ENCODE measurements at places on chromosomes 11 and 22.

GRCh38 chr11:76361776-76362175 is 19.2 kb downstream of the THAP12 start:
- no peak for DNase-seq

DNA sequence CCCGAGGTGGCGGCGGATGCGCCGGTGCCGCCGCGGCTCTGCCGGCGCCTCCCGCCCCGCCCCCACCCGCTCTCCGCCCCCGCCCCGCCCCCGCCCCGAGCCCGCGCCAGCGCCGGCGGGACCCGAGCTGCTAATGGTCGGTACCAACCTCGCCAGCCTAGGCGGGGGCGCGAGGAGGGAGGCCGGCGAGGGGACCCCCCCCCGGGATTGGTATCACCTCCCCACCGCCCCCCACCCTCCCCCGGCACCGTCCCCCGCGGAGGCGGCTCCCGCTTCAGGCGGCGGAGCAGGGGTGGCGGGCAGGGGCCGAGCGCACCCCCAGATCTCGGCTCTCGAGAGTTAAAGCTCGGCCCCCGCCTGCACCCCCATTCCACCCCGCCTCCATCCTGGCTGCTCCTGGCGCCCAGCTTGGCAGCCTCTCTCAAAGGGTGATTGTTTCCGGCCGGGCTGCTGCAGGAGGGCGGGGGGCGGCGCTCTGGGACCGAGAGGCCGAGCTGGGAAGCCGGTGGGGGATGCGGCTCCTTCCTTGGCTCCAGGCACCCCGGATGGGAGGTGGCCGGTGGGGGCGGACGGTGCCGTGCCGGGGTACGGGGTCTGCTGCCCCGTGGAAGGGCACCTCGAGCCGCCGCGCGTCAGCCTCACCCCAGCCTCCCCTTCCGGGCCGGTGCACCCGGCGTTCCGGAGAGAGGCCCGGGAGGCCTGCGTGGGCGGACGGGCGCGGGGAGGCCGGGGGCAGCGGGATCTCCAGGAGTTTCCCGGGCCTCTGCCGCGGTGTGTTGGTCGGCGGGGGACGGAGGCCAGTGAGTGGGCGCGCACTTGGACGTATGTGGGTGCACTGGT is at the start of gene B3GAT1:
B3GAT1 (minus strand) TSS at position 40 of the 840 bp plus-strand sequence. CDS start 24,583 bp downstream, outside the sequence.
- DNase-seq, result peak; percentile 28

- DNase-seq, result no peak
These were observed 43.2 kb upstream of the OVCH2 start for GRCh38 chr11:7749456-7749855.

GRCh38 chr11:35035894-35036408 is 103.0 kb upstream of the CD44 start:
- DNase-seq, result no peak

DNA sequence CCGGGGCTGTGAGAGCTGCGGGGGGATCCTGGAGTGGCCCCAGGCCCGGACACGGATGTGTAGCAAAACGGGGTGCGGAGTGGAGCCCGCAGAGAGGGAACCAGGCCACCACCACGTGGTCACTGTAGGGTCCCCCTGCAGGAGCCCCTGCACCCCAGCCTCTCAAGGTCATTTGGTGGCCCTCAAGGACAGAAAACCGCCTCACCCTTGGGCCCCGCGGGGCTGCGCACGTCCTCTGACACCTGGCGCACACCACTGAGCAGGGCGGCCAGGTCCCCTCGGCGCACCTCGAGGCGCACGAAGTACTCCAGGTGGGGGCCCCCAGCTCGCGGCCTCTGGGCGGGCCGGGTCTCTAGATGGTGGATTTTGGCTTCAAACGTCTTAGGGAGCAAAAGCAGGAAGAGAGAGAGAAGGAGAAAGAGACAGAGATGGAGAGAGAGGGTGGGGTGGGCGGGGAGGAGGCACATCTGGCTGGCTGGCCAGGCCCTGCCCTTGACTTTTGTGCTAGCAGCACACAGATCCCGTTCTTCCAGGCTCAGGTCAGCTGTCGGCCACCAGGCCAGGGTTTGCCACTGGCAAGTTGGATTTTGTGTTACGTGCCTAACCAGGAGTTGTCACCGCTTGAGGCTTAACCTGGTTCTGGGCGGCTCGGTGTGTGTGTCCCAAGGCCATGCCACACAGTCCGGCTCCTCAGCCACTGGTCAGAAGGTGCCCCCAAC is 3.2 kb downstream of the TH start:
- no peak for DNase-seq

DNA sequence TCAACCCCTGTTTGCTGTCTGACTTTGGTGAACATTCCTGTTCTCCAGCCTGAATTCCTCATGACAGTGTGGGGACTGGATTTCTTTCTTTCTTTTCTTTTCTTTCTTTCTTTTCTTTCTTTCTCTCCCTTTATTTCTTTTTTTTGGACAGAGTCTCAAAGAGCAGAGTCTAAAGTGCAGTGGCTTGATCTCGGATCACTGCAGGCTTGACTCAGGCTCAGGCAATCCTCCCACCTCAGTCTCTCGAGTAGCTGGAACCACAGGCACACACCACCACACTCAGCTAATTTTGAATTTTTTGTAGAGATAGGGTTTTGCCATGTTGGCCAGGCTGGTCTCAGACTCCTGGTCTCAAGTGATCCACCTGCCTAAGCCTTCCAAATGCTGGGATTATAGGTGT is 63.1 kb downstream of the RPUSD4 start:
- no peak for DNase-seq

DNA sequence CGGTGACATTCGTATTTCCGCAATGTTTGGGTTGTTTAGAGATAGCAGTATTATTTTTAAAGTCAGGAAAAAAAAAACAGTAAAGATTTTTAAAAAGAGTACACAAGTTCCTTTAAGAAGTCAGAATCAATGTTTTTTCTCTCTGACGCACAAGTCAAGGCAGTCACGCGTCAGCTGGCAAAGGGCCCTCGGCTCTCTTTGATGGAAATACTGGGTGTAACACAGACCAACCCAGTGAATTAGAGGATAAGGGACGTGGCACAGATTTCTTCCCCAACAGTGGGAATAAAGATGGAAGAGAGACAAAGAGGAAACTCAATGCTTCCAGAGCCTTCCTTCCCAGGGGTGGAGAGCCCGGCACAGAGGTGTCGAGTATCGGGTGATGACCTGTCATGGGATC is 13.4 kb downstream of the ASCC2 start:
- no peak for DNase-seq

- no peak for DNase-seq
These were observed 201.6 kb downstream of the DSCAML1 start for GRCh38 chr11:117595440-117595839.

GRCh38 chr11:33778675-33779074 is 4.4 kb upstream of the FBXO3 start:
- DNase-seq, result no peak

DNA sequence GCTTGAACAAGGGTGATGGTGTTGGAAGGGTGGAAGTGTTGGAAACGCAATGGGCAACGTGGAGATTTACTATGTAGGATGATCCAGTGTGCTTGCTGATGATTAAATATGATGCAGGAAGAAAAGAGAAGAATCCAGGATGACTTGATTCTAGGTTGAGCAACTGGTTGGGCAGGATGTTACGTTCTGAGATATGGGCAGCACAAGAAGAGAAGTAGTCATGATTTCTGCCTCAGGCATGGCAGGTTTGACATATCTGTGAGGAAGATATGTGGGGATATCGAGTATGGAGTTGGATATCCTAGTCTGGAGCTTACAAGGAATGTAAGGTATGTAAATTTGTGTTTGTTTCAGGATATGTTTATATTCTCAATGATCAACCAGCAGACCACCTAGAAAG is 1.9 kb downstream of the OR52K1 start:
- DNase-seq, result no peak

- no peak for DNase-seq
These were observed 231.2 kb downstream of the NTM start for GRCh38 chr11:131601586-131601985.

DNA sequence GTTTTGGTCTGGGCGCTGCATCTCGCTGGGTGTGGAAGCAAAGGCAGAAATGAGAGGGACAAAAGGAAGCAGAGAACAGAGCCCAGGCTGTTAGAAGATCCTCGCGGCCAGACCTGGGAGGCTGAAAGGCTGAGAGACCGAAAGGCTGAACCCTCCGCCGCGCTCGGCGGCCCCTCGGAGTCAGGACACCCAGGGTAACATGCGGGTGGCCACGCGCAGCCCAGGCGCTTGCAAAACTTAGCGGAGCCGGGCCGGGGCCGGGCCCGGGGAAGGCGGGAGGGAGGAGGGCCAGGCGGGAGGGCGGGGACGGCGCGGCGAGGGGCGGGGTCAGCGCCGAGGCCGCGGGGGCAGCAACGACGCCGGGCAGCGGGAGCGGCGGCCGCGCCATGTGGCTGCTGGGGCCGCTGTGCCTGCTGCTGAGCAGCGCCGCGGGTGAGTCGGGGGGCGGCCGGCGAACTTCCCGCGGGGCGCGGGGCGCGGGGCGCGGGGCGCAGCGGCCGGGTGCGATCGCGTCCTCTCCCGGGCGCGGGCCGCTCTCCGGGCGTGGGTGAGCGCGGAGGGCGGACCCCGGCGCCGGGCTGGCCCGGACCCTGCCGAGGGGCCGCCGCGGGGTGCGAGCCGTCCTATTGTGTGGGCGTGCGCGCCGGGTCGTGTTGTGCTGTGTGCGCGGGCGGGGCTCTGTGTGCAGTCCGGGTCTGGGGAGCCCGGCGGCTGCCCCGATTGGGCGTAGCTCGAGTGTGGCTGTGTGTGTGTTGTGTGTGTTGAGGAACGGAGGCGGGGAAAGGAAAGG is at the start of gene LDLRAD3:
LDLRAD3 (plus strand) TSS at position 350 of the 790 bp plus-strand sequence; CDS start at position 387, 37 bp downstream.
- DNase-seq, result peak; percentile 50

DNA sequence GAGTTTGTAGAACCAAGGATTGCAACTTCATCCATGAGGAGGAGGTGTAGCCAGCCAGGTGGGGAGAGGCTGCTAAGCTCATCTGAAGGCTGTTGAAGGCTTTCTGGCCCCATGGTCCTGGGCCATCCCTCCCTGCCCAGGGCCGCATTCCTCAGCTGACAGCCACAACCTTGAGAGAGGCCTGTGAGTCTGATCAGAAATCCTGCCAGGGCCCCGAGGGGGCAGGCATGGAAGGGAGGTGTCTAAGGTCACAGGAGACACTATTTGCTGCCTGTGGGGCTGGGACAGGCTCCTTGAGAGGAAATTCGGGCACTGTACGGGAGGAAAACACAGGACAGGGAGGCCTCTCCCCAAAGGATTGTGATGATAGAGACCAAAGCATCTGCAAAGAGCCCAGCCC is 88.1 kb upstream of the IGLL5 start:
- no peak for DNase-seq

GRCh38 chr22:19213001-19213400 is 34.5 kb upstream of the SLC25A1 start:
- DNase-seq, result no peak

DNA sequence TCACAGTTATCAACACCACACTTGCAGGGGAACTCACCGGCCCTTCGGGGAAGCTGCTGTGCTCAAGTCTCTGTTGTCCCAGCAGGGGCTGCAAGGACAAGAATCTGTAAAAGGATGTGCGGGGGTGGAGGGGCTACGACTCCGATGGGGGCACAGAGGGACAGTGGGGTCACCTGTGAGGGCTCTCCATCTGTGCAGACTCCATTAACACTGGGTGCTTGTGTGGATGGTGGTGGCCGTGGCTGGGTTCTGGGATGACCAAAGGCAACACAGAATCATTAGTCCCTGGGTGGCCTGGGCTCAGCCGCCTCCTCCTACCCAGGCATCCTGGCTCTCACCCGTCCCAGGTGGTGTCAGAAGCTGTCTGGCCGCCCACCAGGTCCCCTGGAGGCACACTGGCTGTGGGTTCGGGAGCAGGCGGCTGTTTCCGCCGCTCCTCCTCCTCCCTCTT is 10.2 kb upstream of the RBM4B start:
- DNase-seq, result no peak

- no peak for DNase-seq
These were observed 18.0 kb downstream of the TBRG1 start for GRCh38 chr11:124640666-124641065.

- DNase-seq, result peak; percentile 90
These were observed 26.4 kb downstream of the KCTD17 start for GRCh38 chr22:37077802-37078448.

DNA sequence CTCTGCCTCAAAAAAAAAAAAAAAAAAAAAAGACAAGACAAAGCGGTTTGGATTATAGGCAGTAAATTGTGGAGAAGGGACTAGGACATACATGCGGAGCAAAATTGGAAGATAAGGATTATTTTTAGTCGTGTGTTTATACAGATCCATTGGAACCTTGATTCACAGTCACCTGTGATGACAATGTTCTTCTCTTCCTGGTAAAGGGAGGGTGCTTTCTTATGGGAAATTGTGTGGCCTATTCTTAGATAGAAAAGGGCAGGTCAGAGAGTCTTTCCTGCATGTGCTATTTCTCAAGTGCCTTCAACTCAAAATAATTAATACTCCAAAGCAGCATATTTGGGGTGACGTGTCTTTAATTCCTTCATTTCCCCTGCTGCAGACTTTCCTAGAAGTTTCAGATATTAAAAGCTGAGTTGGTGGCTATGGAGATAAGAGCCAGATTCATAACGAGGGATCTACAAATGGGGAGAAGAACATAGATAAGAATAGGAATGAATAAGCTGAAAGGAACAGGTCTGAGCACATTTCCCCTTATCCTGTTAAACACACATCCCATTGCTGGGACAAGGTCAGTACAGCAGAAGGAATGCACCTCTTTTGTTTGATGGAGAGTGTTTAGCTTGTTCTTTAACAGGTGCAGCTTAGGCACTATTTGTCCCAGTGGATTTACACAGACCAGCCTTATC is 22.5 kb downstream of the GSTT2B start:
- no peak for DNase-seq

GRCh38 chr22:37195921-37196320 is 7.9 kb upstream of the C1QTNF6 start:
- no peak for DNase-seq

Measured in activated CD8-positive, alpha-beta T cell treated with anti-CD3 and anti-CD28 coated beads for 36 hours (primary cell).